Esophagus squamous epithelium (tissue), 5 donors: ENCODE measurements at places on chromosomes 16 and 17. TPM values are rescaled to one million over a fixed set of nuclear protein-coding genes. Genes with fewer than 3 reads are reported as not detected.

The C16orf54 gene
- total RNA-seq = 0.13 TPM

The EPN2 gene
- total RNA-seq = 61.4 TPM

The RNF222 gene
- total RNA-seq = 8.1 TPM

The B4GALNT2 gene
- 0.04 TPM for total RNA-seq

The TBX21 gene
- total RNA-seq = 1.1 TPM

The AOC3 gene
- total RNA-seq = 24.0 TPM

The ZNF629 gene
- 11.4 TPM for total RNA-seq

The GLIS2 gene
- 0.30 TPM for total RNA-seq

The ZMYND15 gene
- 1.1 TPM for total RNA-seq

The NPIPB12 gene
- total RNA-seq = 4.7 TPM

The KRT34 gene
- 0.70 TPM for total RNA-seq

The CIAO3 gene
- 32.3 TPM for total RNA-seq

The CMTM2 gene
- total RNA-seq = not detected

The NAGLU gene
- 20.8 TPM for total RNA-seq

The HAGH gene
- 48.7 TPM for total RNA-seq

The TEKT5 gene
- not detected for total RNA-seq

The IL21R gene
- 0.40 TPM for total RNA-seq

The TNFRSF17 gene
- total RNA-seq = not detected

The TBC1D3G gene
- not detected for total RNA-seq

The GAS2L2 gene
- not detected for total RNA-seq

The ADORA2B gene
- 12.2 TPM for total RNA-seq

The NLE1 gene
- total RNA-seq = 16.5 TPM

The NAT9 gene
- total RNA-seq = 22.5 TPM

The MYL11 gene
- not detected for total RNA-seq

The KRT28 gene
- not detected for total RNA-seq

The CD68 gene
- 39.0 TPM for total RNA-seq

The ITGAD gene
- not detected for total RNA-seq

The HS3ST3B1 gene
- 7.6 TPM for total RNA-seq

The KRTAP2-2 gene
- total RNA-seq = not detected

The KRT40 gene
- not detected for total RNA-seq

The TTYH2 gene
- 2.3 TPM for total RNA-seq

The SLC13A2 gene
- total RNA-seq = not detected

The ZNF771 gene
- total RNA-seq = 5.9 TPM

The FSCN2 gene
- 1.1 TPM for total RNA-seq

The NT5M gene
- 1.7 TPM for total RNA-seq

The PYY gene
- not detected for total RNA-seq

The ATP2A3 gene
- 6.1 TPM for total RNA-seq

The YPEL2 gene
- total RNA-seq = 12.9 TPM

The C16orf95 gene
- 0.38 TPM for total RNA-seq

The ABCC11 gene
- total RNA-seq = 0.09 TPM

The PERCC1 gene
- not detected for total RNA-seq

The CLEC19A gene
- not detected for total RNA-seq

The EME1 gene
- total RNA-seq = 2.7 TPM

The SPNS3 gene
- total RNA-seq = 0.27 TPM

The COL1A1 gene
- total RNA-seq = 18.6 TPM

The HBM gene
- total RNA-seq = not detected

The NPIPB9 gene
- not detected for total RNA-seq

The TENT4B gene
- total RNA-seq = 6.3 TPM

The WNT3 gene
- 0.49 TPM for total RNA-seq

The KRTAP4-5 gene
- total RNA-seq = not detected

The SCN4A gene
- not detected for total RNA-seq
